ENCODE measurements at places on chromosomes 5 and 9.

DNA sequence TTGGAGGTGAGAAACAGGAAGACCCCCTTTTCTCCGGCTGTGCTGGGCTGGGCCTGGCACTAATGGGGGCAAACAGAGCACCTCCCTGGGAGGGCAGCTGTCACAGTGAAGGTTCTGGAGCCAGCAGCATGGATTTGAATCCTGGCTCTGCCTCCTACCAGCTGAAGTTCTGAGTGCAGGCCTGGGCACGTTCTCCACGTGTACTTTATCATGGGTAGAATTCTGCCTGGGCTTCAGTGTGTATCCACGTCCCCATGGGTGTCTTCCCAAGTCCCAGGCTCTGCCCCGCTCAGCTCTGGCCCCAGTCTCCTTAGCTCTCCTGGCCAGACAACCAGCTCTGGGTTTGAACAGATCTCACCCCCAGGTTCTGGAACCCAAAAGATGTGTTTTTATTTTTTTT is 223.2 kb downstream of the PBX3 start:
- no peak for DNase-seq

GRCh38 chr9:127754099-127755060 is 19.3 kb upstream of the TOR2A start:
- DNase-seq: peak; percentile 51

DNA sequence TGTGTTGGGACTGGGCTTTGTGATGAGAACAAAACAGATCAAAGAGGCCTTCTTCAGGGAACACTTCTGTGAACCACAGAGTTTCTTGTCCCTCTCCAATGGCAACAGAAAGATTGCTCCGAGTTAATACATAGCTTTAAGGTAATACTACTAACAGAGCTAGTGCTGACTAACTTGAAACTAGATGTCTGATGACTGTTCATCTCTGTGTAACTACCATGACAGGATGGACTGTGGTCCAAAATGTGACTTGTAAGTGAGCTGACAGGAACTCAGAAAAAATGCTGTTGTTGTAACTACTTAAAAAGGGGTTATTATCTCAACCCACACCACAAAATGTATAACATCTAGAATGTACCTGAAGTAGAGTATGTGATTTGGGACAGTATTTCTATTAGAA is 630.2 kb upstream of the DMAC1 start:
- DNase-seq: no peak

GRCh38 chr5:81361600-81361999 is 32.3 kb downstream of the ACOT12 start:
- DNase-seq: no peak

GRCh38 chr5:149580808-149581191 is 498 bp upstream of the ARHGEF37 start:
- DNase-seq: no peak

- no peak for DNase-seq
These were observed 15.7 kb upstream of the TSSK1B start for GRCh38 chr5:113450462-113450861.

- no peak for DNase-seq
These were observed 118.3 kb downstream of the PIK3R1 start for GRCh38 chr5:68333649-68334552.

GRCh38 chr9:26415528-26415927 is 477.1 kb downstream of the CAAP1 start:
- DNase-seq: no peak

GRCh38 chr9:35651956-35652828 is 1.5 kb upstream of the SIT1 start:
- DNase-seq: no peak

GRCh38 chr5:153968761-153969562 is 69.7 kb downstream of the FAM114A2 start:
- no peak for DNase-seq

DNA sequence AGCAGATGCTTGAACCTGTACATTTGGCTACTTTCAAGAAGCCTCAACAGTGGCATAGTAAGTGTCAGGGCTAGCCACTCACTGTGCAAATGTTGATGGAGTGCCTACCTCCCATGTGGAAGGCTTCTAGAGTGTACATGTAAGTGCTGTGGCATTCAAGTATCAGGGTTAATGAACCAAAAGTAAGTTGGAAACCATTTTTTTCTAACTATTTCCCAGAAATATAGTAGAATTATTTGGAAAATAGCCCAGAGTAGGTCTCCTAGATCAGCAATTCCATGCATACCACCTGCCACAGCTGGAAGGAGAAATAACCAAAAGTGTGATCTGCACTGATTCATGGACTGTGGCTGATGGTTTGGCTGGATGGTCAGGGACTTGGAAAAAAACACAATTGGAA is 53.3 kb downstream of the FOXD1 start:
- DNase-seq: no peak

DNA sequence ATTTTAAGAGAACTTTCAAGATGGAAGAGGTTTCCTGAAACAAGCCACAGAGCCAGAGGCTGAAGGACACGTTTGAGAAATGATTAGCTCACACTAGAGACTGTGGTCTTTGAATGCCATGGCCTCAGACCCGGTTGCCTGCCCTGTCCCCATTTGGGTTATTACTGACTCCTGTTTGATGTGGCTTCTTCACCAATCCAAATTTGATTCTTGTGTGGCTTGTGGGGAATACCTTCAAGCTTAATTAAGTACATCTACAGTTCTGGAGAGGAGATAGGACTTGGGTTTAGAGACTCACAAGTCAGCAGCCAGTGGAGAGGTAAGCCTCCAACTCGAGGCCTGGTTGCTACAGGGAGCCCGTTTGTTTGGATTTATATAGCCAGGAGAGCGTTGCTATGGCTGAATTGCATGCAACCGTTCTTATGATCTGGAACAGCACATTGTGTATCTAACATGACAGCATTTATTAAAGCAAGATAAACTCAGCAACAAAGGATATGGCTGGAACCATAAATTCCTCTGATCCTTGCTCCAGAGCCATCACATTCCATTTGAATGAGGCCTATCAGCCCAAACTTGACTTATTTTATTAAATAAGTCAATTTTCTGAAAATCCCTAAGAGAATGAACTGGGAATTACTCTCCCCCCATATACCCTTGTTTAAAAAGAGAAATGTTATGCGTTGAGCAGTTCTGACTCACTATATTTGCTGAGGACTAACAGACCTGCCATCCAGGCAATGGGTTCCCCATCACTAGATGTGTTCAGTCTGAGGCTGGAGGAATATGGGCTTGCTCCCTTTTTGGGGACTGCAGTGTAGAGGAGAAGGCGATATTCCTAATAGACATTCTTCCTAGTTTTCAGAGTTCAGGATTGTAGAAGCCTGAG is 88.4 kb upstream of the TNFSF8 start:
- DNase-seq: no peak

DNA sequence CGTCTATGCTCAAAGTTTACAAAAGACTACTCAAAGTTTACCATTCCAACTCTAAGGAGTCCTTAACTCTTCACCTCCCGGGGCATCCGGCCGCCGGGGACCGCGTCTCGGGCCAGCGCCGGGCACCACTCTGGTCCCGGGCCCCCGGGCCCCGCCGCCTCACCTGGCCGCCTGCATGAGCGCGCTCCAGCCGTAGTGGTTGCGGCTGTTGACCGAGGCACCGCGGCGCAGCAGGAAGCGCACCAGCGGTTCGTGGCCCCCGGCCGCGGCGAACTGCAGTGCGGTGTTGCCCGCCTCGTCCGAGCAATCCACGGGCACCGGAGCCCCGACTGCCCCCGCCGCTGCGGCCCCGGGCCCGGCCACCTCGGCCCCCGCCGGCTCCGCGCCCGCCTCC is 388 bp downstream of the ANKS6 start:
- DNase-seq: no peak

GRCh38 chr5:91058575-91058974 is 324.5 kb downstream of the ARRDC3 start:
- no peak for DNase-seq

GRCh38 chr9:96491079-96491879 is 41.3 kb downstream of the HABP4 start:
- no peak for DNase-seq

DNA sequence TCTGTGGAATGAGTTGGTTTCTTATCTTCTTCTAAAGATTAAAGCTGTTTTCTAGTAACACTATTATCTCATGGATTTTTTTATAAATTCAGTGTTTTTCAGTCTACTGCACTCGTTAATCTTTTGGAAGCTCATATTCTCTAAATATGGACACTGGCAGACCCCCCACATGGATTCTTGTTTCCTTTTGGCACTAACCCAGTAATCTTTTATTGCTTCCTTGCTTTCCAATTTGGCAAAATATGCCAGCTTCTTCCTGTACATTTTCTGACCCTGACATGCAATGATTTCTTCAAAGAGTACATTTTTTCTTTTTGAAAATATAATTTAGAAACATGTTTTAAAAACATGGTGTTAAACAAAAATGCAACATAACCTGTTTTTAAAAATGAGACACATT is 474.2 kb upstream of the FTMT start:
- no peak for DNase-seq

GRCh38 chr5:15074651-15075050 is 203.1 kb upstream of the ANKH start:
- DNase-seq: no peak

GRCh38 chr9:96567203-96567700 is 52.4 kb downstream of the CDC14B start:
- no peak for DNase-seq

DNA sequence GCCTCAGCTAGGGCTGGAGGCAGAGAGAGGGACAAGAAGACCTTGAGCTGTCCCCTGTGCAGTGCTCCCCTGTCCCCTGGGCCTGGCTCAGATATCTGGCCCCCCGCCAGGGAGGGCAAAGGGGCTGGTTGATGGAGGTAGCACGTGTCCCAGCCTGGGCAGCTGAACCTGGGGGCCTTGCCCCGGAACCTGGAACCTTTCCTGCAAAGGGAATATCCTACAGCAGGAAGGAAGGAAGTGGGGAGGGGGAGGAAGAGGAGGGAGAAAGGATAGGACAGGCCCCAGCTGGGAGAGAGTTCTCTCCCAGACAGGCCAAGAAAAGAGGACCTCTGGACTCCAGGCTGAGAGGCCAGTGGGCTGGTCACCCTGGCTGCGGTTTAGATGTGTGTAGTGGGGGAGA is 27.6 kb upstream of the PSD2 start:
- DNase-seq: no peak

Data from right forelimb (tissue), 1 donor.